ENCODE measurements at places on chromosomes 7 and 10.

DNA sequence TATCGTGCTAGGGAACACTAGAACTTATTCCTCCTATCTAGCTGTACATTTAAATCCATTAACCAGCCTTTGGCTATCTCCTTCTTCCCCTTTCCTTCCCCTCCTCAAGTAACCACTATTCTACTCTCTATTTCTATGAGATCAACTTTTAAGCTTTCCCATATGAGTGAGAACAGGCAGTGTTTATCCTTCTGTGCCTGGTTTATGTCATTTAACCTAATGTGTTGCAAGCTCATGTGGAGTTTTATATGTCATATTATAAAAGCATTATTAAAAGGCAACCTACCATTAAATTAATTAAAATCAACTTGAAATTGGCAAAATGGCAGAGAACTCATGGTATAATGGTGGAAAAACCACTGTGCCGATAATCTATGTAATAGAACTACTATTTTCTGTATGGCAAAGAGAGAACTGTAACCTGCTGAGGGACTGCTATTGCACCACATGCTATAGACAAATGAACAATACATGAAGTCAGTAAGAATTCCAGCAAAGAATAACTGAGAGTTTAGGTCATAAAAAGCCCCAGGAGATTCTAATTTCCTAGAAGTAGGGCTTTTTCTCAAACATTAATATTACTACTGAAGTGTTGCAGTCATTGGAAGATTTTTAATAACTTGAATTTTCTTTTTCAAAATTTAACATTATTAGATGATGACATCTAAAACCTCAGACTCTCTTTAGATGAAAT lies 81.8 kb downstream of the LRRN3 start:
- DNase-seq = no peak

DNA sequence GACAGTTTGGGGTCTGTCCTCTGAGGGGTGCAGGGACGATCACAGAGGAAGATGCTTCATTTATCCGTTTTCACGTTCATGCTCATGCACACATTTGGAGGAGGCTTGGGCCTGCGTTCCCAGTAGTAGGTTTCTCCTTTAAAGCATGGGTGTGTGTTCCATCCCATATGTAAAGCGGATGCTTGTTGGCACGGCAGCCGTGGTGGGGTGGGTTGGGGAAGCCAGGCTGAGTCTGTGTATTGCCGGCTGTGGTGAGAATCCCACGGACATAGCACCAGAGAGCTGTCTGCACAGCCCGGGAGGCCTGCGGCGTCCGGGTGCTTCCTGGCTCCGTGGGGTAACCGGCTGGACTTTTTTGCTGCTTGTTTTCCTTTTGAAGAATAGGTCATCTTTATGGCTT lies 440 bp downstream of the JAKMIP3 start:
- peak; percentile 40 for DNase-seq

DNA sequence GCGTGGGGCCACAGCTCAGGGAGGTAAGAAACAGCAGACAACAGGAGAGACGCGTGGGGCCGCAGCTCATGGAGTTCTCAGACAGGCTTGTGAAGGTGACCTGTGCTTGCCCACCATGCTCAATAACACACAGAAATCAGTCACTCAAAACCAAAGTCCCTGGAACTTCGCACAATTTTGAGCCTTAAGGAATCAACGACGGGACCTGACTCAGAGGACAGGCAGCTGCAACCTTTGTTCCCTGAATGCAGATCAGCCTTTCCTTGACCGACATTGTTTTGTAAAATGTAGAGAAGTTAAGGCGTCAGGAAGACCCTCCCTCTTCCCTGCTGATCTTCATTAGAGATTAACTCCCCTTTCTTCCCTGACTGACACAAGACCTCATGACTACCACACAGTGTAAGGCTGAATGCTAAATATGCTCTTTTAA lies 8.5 kb upstream of the KNDC1 start:
- no peak for DNase-seq

GRCh38 chr10:110067960-110068770 lies 60.4 kb downstream of the ADD3 start:
- DNase-seq = no peak
